ENCODE measurements at places on chromosomes 13 and 19. TPM values are rescaled to one million over a fixed set of nuclear protein-coding genes. Genes with fewer than 3 reads are reported as not detected.

- DNase-seq, result no peak
- no peaks in the 10 kb centered on the region for H3K27me3 ChIP-seq
- no peak overlapping the region for H3K27ac ChIP-seq
- peaks cover 20% of the 10 kb centered on the region for H3K4me1 ChIP-seq
- no peak overlapping the region for H3K4me3 ChIP-seq
- no peaks in the 10 kb centered on the region for H3K36me3 ChIP-seq
These were observed 2818.6 kb upstream of the PCDH20 start for GRCh38 chr13:64234255-64234654.

GRCh38 chr13:97266332-97266731 is 44.2 kb downstream of the MBNL2 start:
- H3K4me3 ChIP-seq, result no peak overlapping the region
- DNase-seq, result no peak
- H3K36me3 ChIP-seq, result peaks cover 52% of the 10 kb centered on the region
- H3K4me1 ChIP-seq, result peaks cover 73% of the 10 kb centered on the region
- H3K27ac ChIP-seq, result no peak overlapping the region
- peaks cover 4% of the 10 kb centered on the region for H3K27me3 ChIP-seq

The CD37 gene
- not detected for total RNA-seq

The PLK5 gene
- 0.66 TPM for total RNA-seq

DNA sequence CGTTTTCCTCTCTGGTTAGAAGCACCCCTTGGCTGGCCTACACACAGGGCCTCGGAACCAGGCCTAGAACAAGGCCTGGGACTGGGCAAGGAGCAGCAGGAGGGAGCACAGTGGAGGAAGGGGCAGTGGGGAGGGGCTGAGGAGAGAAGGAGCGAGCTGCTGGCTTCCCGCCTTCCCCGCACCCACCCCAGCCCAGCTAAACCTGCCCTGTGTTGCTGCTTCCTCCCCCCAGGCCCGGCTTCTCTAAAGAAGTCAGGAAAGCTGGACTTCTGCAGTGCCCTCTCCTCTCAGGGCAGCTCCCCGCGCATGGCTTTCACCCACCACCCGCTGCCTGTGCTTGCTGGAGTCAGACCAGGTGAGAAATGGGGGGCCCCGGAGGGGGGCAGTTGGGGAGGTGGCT is 24.3 kb downstream of the LYL1 start:
- no peak overlapping the region for H3K27ac ChIP-seq
- H3K36me3 ChIP-seq, result peaks cover 16% of the 10 kb centered on the region
- no peak for DNase-seq
- peaks cover 5% of the 10 kb centered on the region for H3K27me3 ChIP-seq

Data from HFFc6 (cell line).